ENCODE measurements at places on chromosomes 2 and 18.

- no peak for DNase-seq
Measured at GRCh38 chr18:37662546-37663339, 97.1 kb upstream of the CELF4 start.

GRCh38 chr2:4556135-4556896 lies 852.9 kb downstream of the DCDC2C start:
- no peak for DNase-seq

GRCh38 chr2:176446718-176447414 lies 177.6 kb downstream of the MTX2 start:
- DNase-seq, result no peak

DNA sequence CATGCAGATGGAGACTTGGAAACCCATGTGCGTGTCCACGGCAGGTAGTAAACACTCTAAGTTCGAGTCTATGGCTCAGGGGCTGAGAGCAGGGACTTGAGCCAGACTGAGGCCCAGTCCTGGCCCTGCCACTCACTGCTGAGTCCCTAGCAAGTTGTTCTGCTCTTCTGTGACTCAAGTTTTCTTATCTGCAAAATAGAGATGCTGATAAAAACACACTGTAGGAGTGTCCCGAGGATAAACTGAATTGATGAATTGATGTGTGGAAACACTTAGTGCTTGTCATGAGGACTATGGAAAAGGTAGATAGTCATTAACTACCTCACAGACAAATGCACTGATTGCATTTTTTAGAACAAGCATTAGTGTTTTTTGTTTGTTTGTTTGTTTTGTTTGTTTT lies 73.2 kb downstream of the BOLA3 start:
- DNase-seq, result no peak

- DNase-seq, result no peak
Measured at GRCh38 chr2:37283207-37283606, 41.4 kb downstream of the PRKD3 start.

DNA sequence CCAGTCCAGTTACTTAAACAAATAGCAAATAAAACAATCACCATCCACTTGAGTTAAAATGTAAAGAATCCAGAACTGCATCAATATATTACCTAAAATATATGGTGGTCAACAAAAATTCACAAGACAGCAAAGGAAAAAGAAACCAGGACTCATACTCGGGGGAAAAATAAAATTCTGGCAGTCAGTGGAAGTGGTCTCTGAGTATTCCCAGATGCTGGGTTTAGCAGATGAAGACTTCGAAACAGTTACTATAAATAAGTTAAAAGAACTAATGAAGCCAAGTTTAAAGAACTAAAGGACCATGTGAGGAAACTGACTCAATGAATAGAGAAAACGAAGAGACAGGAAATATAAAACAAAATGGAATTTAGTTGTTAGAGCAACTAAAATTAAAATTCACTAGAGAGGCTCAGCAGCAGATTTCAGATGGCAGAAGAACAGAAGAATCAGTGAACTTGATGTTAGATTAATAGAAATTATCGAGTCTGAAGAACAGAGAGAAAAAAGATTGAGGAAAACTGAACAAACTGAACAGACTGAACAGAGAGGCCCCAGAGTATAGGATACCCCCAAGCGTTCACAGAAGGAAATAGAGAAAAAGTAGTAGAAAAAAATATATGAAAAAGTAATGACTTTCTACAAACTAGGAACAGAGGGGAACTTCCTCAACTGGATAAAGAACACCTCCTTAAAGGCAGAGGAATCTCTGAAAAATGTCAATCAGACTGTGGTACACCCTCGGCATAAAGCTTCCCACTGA lies 27.9 kb downstream of the MGAT4A start:
- DNase-seq, result no peak
